H54 (cell line): ENCODE measurements at places on chromosomes 16 and 17.
A peak's percentile ranks its signal among the peaks of the same experiment; 100 is the strongest.

GRCh38 chr16:64181271-64181925 lies 940.5 kb downstream of the CDH11 start:
- DNase-seq, result no peak

GRCh38 chr17:35666967-35667532 lies 64.4 kb upstream of the RASL10B start:
- DNase-seq, result no peak

GRCh38 chr16:15502041-15502725 lies 67.8 kb downstream of the BMERB1 start:
- peak; percentile 81 for DNase-seq

DNA sequence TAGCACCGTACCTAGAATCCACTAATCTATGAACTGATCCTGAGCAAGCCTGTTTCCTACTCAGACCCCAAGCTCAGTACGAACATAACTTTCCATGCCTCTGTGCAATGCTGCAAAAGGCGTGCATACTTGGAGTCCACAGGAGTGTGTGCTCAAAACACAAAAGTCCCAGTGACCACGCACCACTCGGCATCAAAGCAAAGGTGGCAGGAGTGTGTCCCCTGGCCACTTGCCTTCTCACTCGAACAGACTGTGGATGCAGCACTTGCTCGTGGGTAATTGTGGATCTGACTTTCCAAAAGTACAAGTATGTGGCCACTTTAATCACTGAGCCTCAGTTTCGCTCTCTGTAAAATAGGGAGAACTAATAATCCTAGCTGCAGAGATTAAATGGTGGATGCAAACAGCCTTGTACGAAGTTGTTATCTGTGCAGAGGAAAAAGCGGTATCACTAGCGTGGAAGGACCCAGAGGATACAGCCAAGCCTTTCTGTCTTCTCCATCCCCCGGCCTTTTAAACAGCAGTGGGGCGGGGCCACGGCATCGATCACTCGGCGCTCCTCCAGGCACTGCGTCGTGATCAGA lies 311 bp upstream of the KDM8 start:
- DNase-seq, result peak; percentile 65

- no peak for DNase-seq
Observed at GRCh38 chr16:12201216-12201615, 224.7 kb downstream of the SNX29 start.

DNA sequence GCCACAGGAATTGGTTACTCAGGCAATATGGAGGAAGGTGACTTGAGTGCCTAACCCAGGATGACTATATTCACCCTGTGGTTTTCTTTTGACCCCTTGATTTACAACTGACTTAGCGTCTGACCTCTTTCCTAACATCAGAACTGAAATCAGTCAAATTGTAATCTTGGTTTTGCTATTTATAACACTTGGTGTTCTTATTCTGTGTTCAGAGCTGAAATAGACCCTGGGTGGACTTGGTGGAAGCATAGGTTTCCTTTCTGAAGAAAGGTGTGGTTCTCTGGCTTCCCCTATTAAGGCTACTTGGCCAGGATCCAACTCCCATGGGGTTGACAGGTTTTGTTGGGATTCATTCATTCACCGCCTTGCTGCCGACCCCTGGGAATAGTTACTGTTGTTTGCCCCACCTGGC lies 80.8 kb downstream of the CLEC16A start:
- no peak for DNase-seq

- no peak for DNase-seq
Observed at GRCh38 chr16:75458029-75458428, 6.5 kb downstream of the TMEM170A start.

DNA sequence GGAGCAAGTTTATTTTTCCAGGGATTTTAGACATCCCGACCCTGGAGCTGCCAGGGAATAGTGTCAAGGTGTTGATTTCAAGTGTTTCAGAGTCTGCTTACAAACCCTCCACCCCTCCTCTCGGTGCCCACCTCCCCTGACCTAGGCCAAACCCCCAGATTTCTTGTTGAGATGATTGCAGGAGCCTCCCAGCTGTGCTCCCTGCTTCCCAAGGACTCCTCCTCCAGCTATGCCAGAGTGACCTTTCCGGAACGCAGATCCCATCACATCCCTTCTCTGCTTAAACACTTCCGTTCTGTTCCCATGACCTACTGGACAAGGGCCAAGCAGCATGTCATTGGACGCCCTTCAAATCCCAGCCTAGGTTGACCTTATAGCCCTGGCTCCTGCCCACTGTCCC lies 23.7 kb upstream of the CDH1 start:
- no peak for DNase-seq

DNA sequence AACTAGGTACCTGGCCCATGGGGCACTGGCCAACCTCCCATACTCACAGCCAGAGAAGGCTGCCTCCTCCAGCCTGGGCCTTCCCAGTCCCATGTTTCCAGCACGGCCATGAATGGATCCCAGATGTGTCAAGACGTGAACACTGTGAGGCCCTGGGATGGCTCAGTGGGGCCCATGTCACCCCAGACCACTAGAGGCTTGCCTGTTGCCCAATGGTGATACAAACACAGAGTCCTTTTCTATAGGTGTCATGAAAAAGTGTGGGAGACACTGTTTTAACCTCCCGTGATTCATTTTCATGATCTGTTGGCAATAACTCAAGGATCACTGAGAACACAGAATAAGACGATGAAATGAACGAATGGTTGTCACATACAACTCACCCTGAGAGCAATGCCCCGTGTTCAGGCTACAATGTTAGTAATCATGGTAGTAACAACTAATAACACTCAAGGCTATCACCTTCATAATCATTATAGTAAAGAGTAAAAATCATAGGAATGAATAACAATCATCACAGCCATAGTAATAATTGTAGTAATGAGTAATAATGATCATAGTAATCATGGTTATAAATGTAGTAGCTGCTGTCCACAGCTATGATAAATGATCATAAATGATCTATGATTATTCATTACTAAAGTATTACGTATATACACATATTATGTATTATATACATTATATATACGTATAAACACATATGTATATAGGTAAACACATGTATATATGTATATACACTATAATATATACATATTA lies 64.0 kb downstream of the DYNLRB2 start:
- no peak for DNase-seq

- DNase-seq, result no peak
Observed at GRCh38 chr16:10877472-10877946, 507 bp downstream of the CIITA start.

- DNase-seq, result peak; percentile 97
Observed at GRCh38 chr17:50487213-50488096, 8.8 kb downstream of the RSAD1 start.

DNA sequence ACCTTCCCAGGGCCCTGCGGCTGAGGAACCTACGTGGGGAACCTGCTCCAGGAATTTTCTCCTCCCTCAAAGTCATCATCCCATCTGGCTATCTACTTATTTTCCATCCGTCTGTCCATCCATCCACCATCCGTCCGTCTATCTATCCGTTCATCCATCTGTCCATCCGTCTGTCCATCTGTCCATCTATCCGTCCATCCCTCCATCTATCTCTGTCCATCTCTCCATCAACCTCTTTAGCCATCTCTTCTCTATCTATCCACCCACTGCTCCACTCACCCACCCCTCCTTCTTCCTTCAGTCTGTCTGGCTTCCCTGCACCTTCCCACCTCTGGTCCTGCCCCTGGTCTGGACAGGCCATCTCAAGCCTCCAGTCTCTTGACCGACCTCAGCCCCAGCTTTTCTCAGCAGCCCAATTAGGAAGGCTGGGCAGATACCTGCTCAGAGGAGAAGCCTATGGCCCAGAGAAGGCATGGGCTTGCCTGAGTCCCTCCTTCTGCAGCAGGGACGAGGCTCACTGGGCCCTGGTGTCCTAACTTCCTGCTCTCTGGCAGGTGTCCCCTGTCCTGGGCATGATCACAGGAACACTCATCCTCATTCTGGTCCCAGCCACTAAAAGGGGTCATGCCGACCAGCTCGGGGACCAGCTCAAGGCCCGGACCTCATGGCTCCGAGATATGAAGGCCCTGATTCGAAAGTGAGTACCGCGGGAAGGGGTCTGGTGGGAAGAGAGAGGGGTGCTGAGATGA lies 23.0 kb downstream of the MYBBP1A start:
- DNase-seq, result no peak

GRCh38 chr16:47847220-47847970 lies 308.4 kb downstream of the ABCC12 start:
- DNase-seq, result no peak

DNA sequence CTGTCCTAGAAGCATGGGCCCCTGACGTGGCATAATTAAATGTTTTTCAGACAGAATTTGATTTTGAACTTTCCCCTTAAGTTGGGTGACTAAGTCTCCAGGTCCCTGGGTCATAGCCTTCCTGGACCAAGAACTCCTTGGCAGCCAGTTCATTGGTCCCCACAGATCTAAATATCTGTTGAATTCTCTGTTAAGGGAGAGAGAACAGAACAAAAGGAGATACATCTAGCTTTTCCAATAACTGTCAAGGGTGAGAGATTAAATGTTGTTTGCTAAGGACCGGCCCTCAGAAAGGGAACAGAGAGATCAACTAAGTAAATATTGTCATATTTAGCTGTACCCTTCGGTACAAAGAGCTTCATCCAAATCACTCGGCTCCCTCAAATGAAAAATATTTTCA lies 78.2 kb upstream of the NOL11 start:
- no peak for DNase-seq

- DNase-seq, result no peak
Observed at GRCh38 chr16:24677388-24677787, 52.1 kb upstream of the TNRC6A start.

DNA sequence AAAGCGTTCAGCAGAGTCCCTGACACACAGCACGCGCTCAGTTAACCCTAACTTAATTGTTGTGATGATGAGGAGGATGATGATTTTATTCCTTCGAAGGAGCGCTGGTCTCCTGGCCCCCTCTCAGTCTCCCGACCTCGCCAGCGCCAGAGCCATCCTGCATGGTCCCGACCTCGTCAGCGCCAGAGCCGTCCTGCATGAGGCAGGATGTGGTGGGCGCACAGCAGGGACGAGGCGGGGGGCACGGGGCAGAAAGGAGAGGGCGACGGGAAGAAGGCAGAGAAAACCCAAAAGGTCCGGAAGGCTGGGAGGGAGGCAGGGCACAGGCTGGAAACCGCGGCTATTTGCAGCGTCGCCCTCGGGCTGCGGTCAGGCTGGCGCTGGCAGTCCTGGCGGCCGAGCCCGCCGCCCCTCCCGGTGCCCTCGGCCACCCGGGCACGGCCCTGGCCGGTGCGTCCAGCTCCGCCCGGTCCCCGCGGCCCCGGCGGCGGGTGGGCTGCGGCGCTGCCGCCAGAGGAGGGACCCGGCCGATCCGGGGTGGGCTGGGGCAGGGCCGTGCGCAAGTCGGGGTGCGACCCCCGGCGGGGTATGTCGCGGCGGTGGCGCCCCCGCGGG lies 3.0 kb upstream of the TAC4 start:
- peak; percentile 47 for DNase-seq

DNA sequence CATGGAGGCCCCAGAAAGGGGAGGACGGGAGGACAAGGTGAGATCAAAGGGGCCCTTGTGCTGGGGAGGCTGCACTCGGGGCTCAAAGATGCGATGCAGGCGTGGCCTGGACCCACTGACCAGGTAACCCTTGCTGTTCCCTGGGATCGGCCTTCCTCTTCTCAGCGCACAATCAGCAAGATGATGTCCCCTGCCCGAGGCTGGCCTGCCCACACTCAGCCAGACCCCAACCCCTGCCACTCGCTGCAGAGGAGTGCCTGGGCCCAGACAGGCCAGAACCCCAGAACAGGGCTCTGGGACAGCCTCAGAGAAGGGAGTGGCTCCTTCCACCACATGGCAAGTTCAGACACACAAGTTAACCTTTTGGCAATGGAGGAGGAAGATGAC lies 14.8 kb downstream of the KIFC3 start:
- no peak for DNase-seq

GRCh38 chr16:72812672-72813071 lies 235.3 kb downstream of the ZFHX3 start:
- no peak for DNase-seq

DNA sequence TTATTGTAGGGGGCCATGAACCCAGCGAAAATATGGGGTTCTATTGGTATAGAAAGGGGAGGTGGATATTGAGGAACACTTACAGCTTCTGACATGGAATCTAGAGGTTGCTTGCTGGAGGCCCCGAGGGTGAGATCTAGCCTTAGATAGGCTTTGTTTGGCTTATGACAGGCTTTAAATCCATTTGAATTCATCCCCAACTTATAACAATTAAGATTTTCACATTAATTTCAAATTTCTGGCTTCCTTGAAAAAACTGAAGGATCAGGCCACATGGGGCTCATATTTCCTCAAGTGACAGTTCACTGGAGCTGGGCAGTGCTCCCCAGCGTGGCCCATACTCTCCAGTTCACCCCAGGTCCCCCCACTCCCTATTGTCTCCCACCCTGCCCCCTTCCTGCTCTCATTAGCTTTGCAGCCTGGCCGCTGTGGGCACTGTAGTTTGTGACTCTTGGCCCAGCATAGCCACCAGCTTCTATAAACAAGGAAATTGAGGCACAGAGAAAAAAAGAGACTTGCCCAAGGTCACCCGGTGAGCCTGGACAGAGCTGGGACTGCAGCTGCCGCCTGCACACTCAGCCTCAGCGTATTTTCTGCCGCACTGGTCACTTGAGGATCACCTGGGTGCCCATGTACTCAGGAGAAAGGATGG lies 19.8 kb upstream of the ADGRG1 start:
- DNase-seq, result no peak

DNA sequence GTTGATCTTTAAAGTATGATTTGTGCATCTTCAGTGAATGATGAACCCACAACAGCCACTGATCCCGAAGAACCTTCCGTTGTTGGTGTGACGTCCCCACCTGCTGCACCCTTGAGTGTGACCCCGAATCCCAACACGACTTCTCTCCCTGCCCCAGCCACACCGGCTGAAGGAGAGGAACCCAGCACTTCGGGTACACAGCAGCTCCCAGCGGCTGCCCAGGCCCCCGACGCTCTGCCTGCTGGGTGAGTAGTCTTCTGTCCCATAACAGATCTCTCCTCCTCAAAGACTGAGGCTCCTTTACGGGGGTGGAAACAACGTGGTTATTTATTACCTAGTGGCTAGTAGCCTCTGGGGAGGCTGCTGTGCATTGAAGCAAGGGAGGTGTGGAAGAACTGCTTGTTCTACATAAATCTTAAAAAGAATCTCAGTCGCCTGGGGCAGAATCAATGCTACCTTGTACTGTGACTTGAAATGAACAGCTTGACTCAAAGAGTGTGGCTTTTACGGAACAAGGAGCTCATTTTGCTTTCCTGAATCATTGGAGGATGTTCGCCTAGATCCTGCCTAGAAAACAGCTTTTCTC lies 63.0 kb upstream of the CLEC18A start:
- DNase-seq, result no peak

GRCh38 chr17:34099859-34100515 lies 155.1 kb upstream of the CCL2 start:
- no peak for DNase-seq

DNA sequence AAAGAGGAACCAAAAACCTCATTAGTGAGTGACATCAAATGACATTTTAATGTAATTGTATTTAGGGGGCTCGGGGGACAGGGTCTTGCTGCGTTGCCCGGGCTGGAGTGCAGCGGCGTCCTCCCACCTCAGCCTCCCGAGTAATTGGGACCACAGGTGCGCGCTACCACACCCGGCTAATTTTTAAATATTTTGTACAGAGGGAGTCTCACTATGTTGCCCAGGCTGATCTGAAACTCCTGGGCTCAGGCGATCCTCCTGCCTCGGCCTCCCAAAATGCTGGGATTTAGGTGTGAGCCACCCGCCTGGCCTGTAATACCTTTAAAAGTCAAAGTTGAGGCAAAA lies 581 bp downstream of the SNRNP25 start:
- no peak for DNase-seq
